ENCODE measurements at places on chromosomes 1 and 21.

- DNase-seq, result no peak
Measured at GRCh38 chr1:119748040-119748439, 20.7 kb downstream of the HMGCS2 start.

GRCh38 chr1:11650331-11650991 lies 3.8 kb downstream of the FBXO2 start:
- DNase-seq, result peak; percentile 86

- peak; percentile 2 for DNase-seq
Measured at GRCh38 chr1:57163325-57163724, 197.5 kb upstream of the C8B start.

- DNase-seq, result no peak
Measured at GRCh38 chr1:158799689-158800088, 18.7 kb upstream of the OR6N2 start.

DNA sequence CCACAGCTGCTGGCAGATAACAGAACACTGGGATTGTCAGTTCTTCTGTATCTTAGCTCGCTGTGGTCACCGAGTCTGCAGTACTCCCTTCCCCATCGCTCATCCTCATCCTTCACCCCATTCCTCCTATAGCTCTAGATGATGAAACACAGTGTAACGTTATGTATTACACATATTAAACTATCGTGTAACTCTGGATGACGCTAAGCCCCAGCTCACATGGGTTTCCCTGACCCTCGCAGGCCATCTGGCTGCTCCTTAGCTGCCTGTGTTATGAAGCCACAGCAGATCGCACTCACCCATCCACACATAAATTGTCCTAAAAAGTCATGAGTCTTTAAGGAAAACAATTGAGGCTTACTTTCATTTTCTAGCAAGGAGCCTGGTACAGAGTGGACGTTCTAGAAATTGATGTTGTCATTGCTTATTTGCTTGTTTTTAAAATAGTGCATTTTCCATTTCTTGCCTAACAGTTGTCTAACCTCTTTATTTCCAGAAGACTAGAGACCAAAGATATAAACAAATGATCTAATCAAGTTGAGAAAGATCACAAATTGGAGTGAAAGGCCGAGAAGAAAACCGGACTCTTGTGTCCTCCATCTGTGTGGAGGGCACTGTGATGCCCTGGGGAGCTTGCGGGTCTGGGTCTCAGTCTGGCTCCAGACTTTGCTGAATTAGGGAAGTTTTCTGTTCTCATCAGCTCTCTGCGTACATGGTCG lies 24.3 kb upstream of the PCP4 start:
- no peak for DNase-seq

- DNase-seq, result no peak
Measured at GRCh38 chr1:183635099-183635605, 431 bp downstream of the ARPC5 start.

GRCh38 chr1:167126811-167127210 lies 32.9 kb downstream of the STYXL2 start:
- DNase-seq, result no peak

- DNase-seq, result peak; percentile 66
Measured at GRCh38 chr1:172398970-172399755, 21.3 kb upstream of the C1orf105 start.

GRCh38 chr1:11339346-11340232 lies 66.6 kb downstream of the UBIAD1 start:
- DNase-seq, result no peak

DNA sequence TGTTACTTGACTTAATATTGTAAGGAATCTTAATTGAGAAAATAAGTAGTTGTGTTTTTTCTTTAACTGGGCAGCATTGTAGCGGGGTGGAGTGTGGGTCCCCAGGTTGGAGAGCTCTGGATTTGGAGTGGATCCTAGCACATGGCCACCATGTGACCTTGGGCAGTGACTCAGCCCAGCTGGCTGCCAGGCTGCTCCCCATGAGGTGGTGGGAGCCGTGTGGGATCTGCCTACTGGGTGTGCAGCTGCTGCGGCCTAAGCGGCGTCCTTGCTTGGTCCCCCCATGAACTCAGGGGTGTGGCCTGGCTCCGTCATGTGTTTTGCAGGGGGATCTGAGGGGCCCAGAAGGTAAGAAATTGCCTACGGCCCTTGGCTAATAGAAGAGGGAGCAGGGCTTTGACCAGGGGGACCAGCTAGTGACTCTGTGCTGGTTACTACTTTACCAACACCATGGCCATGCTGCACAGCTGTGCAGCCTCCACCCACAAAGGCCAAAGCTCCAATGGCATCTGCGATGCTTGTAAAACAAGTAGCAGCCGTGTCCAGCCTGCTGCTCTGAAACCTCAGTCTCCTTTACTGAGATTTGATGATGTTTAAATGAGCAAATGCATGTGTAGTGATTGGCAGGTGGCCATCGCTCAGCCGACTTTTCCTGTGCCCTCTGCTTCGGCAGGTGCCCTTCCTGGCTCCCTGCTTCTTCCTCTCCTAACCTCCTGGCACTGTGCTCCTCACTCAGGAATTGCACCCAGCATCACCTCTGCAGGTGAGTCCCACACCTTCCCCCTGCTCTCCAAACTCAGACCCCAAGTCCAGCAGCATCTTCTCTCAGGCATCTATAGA lies 68.3 kb downstream of the ADARB1 start:
- no peak for DNase-seq

DNA sequence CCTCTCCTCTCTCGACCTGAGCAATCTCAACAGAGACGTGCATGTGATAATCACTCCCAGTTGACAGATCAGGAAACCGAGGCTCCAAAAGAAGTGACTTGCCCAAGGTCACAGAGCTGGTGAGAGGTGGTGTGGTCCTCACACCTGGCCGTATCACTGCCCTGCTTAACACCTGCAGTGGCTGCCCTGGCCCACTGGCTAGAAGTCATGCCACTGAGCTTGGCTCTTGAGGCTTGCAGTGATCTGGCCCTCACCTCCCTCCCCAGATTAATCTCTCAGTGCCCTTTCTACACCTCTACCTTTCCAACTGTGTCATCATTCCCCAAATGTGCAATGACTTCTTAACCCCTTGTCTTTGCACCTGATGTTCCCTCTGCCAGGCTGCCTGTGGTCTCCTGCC lies 38.8 kb downstream of the CDCP2 start:
- no peak for DNase-seq

DNA sequence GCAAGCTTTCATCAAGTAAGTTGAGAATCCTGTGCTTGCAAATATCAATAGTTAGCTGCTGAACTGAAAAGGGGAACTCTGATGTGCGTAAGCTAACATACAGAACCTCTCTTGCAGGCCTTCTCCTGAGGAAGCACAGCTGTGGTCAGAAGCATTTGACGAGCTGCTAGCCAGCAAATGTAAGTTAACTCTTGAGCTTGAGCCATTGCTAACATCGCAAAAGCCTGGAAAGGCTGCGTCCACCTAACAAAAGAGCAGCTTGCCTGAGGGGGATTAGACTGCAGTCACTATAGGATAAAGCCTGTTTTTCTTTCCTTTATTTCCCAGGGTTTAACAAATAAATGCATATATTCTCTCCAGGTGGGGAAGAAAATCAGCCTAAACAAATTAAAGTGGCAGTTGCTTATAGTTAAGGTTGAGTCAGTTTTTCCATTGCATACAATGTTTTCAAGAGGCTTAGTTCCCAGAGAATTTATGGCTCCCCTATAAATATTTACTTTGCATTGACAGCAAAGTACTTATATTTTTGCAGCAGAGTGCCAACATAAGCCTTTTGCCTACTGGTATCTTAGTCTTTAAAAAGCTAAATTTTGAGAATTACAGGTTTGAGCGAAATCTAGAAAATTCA lies 1.5 kb downstream of the RGS2 start:
- DNase-seq, result no peak

DNA sequence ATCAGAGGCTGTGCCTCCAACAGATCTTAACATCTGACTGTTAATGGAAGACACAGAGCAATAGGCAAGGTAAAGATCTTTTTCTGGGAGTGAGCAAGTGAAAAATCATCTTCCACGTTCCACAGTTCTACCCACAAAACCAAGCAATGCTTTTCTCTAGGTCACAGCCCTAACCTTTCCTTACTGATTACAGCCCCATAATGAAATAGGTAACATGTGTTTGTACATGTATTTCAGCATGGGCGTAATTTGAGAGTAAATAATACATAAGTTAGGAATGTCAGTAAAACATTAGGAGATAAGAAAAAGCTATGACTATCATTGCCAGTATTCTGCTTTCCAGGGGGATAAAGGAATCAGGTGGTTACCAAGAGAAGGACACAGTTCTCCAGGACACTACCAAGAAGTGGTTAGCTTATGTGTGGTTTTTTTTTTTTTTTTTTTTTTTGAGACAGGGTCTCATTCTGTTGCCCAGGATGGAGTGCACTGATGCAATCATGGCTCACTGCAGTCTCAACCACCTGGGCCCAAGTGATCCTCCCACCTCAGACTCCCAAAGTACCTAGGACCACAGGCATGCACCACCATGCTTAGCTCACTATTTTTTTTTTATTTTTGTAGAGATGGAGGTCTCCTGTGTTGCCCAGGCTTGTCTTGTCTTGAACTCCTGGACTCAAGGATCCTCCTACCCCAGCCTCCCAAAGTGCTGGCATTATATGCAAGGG lies 72.0 kb downstream of the DAP3 start:
- no peak for DNase-seq

GRCh38 chr21:37939251-37939650 lies 23.0 kb upstream of the KCNJ6 start:
- DNase-seq, result no peak

DNA sequence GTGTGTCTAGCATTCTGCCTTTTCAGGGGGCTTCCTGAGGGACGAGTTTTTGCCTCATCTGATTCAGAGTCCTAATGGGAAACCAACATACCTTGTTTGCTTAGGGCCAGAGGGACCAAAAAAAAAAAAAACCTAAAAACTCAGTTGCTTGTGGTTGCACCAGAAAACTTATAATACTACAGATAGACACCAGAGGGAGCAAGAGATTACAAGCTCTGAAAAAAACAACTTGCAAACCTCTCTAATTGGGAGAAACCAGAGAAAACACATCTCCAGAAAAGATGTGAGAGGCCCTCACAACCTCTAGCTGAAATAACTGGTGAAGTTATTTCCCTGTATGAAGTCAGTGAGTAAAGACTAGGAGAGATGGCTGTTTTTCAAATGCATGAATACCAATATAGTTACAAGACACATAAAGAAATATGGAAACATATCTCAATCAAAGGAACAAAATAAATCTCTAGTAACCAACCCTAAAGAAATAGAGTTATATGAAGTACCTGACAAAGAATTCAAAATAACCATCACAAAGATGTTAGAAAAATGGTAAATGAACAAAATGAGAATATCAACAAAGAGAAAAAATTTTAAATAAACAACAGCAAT lies 233.7 kb upstream of the NFIA start:
- DNase-seq, result peak; percentile 30

- no peak for DNase-seq
Measured at GRCh38 chr1:184945678-184946412, 28.5 kb downstream of the NIBAN1 start.

DNA sequence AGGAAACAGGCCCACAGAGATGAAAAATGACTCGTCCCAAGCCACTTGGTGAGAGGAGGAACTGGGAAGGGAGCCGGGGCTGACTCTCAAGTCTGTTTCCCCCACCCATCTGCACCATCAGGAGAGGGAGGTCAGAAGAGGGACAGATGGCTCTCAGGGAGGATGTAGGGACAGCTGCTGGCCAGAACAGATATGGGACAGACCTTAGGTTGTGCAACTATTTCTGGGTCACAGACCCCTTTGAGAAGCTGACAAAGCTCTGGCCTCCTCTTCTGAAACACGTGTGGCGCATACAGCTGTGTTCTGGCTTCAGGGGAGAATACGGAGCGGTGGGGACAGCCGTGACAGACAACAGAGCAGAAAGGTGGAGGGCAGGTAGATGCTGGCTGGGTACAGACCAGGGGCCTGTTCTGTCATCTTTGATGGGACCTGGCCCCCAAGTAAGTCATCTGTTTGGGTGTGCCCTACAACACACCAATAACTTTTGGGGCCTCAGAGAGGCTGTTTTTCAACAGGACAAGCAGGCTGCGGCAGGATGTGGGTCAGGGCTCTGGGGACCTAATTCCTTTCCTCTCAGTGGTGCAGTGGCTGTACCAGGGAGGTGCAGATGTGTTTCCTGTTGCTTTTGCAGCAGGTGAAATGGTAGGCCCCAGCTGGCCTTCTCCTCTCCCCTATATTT lies 7.3 kb downstream of the SH3BGRL3 start:
- peak; percentile 87 for DNase-seq

- no peak for DNase-seq
Measured at GRCh38 chr1:89708751-89709375, 75.9 kb downstream of the LRRC8C start.

GRCh38 chr1:201114245-201115131 lies 2.3 kb upstream of the CACNA1S start:
- DNase-seq, result peak; percentile 84

DNA sequence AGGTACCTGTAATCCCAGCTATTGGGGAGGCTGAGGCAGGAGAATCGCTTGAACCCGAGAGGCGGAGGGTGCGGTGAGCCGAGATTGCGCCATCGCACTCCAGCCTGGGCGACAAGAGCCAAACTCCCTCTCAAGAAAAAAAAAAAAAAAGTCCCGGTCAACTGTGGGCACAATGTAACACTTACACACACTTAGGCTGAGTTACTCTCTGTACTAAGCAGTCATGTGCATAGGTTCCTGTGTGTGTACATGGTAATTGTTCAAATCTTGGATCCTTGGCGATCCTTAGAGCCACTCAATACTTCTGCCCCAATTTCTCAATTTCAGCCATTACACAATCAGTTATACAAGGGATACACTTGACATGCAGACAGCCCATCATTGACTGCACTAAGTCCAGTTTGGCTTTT lies 11.6 kb downstream of the SDCCAG8 start:
- DNase-seq, result no peak

GRCh38 chr1:25255706-25256577 lies 8.7 kb upstream of the RSRP1 start:
- no peak for DNase-seq

DNA sequence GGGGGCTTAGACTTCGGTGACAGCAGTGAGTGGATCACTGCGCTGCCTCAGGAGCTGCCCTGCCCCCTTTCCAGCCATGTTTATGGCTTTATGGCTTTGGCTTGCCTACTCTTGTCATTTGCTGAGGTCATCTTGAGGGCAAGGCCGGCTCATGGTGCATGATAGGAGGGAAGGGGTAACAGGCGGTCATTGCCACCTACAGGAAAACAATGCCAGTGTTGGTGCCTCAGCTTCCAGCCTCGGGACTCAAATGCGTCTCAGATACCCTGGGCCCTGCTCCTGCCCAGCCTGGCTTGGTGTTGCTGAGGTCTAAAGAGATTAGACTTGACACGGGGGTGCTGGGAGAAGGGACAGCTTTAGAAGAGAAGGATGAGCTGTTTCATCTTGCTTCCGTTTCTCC lies 14.5 kb downstream of the KDF1 start:
- no peak for DNase-seq

DNA sequence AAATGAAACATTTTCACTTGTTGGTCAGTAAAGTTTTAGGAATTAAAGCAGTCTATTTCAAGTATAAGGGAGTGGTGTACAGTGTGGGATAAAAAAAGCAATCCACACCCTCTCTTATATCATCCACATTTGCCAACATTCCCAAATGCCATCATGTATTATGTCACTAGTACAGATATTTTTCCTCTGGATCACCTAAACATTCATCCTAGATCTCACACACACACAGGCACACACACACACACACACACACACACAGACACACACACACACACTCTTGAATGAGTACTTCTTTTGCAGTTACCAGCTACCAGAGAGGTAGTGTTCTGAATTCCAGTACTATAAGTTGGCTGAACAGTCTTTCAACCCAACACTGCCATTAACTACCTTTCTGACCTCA lies 1369.1 kb upstream of the ADGRL4 start:
- no peak for DNase-seq

- peak; percentile 93 for DNase-seq
Measured at GRCh38 chr1:64966158-64966971, at the start of gene JAK1. JAK1 (minus strand) TSS chr1:64966549; CDS start chr1:64886264, 80,285 bp downstream.
